LoVo (cell line): ENCODE measurements at places on chromosomes 5 and 9.

DNA sequence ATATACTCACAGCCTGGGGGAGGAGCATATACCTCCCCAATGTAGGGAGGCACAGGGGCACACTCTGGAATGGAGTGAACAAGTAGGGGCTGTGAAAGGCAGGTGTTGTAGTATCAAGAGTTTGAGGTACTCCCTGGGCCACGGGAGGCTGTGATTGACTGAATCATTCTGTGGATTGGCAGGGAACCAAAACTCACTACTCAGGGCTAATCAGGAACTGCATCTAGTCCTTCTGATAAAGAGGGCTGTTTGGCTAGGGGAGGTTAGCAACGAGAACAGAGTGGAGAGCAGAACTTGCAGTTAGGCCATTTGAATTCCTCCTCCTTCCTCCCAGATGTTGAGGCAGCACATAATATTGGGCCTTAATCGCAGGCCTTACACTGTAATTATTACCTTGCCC lies 369.2 kb upstream of the MPDZ start:
- no peak for DNase-seq

DNA sequence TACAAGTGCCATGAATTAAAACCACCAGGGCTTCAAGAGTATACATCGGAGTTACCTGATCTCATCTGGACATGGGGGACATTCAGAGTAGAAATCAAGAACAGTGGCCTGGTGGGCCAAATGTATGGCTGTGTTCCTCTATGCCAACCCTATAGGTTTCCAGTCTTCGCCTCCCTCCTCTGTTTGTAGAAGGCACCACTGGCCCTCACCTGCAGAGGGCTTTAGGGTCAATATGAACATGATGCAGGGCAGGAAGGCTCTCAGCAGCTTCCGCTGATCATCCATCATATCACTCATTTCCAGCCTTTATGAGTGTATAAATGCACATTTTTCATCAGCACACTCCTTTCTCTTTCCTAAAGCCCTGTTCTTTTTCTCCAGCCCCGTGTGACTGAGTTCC lies 555.5 kb upstream of the BRINP1 start:
- no peak for DNase-seq

GRCh38 chr5:30690931-30691330 lies 502.6 kb upstream of the CDH6 start:
- DNase-seq: no peak

- peak; percentile 53 for DNase-seq
Measured at GRCh38 chr9:100028201-100028784, 70.5 kb downstream of the ERP44 start.

DNA sequence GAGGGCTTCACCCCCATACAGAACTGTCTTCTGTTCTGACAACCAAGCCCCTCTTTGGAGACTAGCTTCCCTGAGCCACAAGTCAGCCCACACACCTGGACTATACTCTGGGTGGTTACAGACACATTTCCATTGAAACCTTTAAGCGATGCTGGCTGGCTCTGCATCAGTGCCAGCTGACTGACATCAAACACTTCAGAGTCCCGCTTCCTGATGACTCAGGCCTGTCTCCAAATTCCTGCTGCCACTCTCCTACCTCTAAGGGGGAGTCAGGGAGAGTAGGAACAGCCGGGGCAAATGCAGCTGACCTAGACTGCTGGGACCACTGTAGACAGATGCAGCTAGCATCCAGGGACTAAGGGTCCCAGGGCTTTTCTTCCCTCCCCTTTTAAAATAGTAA lies 59.4 kb downstream of the SIL1 start:
- peak; percentile 7 for DNase-seq

GRCh38 chr5:40555886-40556285 lies 123.8 kb upstream of the PTGER4 start:
- no peak for DNase-seq

- DNase-seq: no peak
Measured at GRCh38 chr5:13251623-13252376, 692.7 kb downstream of the DNAH5 start.

DNA sequence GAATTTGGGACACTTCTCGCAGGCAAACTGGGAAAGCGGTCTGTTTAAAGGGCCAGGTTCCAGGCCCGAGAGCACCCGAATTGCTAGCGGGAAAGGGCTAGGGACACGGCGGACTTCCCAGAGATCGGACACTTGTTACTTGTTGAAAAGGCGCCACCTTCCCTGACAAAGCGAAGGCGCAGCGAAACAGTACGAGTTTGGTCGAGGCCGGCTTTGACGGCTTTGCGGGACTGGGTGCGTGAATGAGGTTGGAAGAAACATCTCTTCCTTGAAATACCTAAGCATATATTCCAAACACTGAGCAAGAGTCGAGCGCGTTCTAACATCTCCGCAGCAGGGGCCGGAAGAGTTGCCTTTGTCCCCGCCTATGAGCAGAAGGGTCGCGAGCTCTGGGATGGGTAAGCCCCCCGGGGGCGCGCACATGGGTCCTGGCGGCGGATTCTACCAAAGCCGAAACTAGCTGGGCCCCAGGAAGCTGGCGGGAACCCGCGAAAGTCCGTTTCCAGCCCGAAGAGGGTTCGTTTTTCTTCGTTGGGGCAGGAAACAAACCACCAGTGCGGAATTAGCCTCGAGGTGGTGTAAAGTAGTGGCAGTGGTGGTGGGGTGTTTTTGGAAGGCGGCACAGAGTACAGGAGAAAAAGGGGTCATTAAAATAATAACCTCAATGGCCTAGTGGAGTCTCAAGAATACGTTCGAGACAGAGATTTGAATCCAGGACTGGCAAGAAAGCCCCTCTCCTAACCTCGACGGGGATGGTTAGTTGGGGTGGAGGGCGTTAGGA lies 1.5 kb downstream of the GDNF start:
- no peak for DNase-seq

GRCh38 chr9:110559869-110560268 lies 19.7 kb downstream of the SVEP1 start:
- no peak for DNase-seq

- no peak for DNase-seq
Measured at GRCh38 chr5:41240985-41241384, 27.7 kb upstream of the C6 start.
